ENCODE measurements at places on chromosomes 5 and 9.

DNA sequence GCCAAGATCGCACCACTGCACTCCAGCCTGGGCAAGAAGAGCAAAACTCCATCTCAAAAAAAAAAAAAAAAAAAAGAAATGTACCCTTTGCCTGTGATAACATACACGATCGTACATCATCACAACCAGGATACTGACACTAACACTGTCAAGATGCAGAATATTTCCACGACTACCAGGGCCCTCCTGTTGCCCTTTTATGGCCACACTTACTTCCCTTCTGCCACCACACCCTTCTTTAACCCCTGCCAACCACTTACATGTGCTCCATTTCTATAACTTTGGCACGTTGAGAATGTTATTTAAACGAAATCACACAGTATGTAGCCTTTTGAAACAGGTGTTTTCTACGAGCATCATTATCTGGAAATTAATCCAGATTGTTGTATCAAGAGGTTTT is 69.0 kb upstream of the OTULINL start:
- DNase-seq, result no peak

DNA sequence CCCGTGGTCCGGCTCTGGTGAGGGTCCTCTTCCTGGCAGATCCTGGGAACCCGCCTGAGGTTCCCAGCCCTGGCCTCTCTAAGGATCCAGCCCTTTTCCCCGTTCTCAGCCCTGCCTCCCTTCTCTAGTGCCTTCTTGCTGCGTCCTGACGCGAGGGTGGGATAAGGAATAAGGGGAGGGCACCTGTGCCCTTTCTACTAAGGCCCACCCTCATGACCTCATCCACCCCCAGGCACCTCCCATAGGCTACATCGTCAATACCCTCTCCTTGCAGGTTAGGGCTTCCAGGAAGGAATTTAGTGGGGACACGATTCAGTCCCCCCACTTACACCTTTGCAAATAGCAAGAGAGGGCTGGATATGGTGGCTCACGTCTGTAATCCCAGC is 10.7 kb upstream of the DIPK1B start:
- no peak for DNase-seq

GRCh38 chr9:125374443-125375309 is 113.0 kb downstream of the GAPVD1 start:
- peak; percentile 36 for DNase-seq

- DNase-seq, result no peak
These were observed 33.8 kb downstream of the ZNF131 start for GRCh38 chr5:43154469-43154868.

GRCh38 chr5:15366676-15367391 is 133.1 kb upstream of the FBXL7 start:
- DNase-seq, result no peak

GRCh38 chr9:78778861-78779374 is 482.0 kb downstream of the PSAT1 start:
- no peak for DNase-seq

GRCh38 chr5:61440596-61440995 is 108.5 kb downstream of the ZSWIM6 start:
- no peak for DNase-seq

GRCh38 chr5:43602461-43603343 is at the start of gene NNT:
Gene NNT (plus strand): TSS chr5:43603180. CDS start chr5:43609196, 6,016 bp downstream.
- peak; percentile 79 for DNase-seq

DNA sequence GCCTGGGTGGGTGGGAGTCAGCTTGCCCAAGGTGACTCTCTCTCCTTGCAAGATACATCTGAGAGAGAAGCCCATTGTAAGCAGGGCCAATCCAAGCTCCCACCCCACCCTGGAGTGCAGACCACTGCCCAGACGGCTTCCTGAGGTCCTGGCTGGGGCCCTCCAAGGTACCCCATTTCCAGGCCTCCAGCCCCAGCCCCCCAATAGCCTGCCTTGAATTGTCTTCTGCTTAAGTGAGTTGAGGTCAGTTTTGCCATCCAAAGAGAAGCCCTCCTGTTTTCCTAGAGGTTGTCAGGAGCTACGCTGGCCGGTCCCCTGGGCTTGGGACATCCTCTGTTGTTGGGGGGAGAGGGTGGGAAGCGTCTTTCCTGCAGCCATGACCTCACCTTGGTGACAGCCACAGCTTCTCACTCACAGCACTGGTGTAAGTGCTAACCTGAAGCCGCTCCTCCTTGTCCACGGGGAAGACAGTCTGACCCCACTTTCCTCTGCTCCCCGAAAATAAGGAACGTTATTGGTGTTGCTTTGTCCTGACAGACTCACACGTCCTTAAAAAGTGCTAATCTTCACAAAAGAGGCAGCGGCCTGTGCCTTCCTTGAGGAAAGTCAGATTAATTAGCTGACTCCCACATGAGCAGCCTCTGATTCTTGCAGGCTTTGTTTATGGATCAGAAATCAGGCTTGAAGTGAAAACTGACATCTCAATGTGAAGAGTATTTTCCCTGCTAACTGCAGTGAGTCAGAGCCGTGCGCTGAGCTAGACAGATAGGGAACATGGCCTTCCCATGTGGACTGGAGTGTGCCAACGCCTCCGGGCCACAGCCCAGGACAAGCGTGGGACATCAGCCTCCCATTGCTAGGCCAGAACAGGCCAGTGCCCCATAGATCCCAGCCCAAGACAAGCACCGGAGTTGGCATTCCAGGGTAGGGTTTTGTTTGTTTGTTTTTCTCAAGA is 52.3 kb downstream of the ADAMTS2 start:
- no peak for DNase-seq

DNA sequence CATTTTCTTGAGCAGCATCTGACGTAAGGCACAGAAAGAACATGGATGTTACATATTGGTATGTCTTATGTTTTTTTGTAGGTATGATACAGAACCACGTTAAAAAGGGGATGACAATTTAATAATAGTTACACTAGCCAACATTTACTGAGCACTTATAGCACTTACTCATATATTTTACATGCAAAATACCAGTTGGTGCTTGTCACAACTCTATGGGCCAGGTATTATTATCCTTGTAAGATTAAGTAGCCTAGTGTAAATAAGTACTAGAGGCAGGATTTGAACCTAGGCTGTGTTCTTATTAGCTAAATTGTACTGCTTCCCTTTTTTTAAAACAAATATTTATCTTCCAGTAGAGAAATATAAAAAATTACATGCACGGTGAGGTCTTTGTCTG is 83.5 kb downstream of the RANBP17 start:
- no peak for DNase-seq

- DNase-seq, result no peak
These were observed 11.9 kb downstream of the DNAH5 start for GRCh38 chr5:13932561-13932960.

DNA sequence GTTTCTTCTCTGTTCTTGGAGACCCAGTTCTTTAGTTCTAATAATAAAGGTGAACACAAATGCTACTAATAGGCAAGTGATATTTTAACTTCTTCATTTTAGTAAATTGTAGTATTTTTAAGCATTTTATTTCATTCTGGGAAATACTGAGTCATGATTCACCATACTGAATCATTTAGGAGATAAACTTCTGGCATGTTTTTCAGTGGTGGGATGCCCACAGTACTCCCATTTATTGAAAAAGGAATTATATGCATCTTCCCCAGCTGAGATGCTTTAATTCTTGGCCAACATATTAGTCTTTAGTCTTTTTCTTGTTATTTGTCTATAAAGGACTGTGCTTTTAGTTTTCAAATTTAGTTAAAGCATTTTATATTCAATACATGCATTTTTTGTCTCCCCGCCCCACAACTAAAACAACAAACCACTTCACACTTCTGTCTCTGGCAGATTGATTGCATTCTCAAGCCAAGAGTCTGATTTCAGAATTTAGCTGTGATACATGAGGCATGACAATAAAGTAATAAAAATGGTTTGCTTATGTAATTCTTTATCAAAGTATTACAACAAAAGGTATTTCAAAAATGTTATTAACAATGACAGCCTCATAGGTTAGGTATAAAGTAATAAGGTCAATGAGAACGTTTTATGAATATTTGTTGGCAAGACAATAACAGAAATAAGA is 125.2 kb upstream of the CDH18 start:
- DNase-seq, result no peak

GRCh38 chr5:92923885-92924284 is 657.1 kb downstream of the NR2F1-AS1 start:
- DNase-seq, result no peak

GRCh38 chr9:121842612-121842978 is 191.2 kb downstream of the DAB2IP start:
- no peak for DNase-seq

DNA sequence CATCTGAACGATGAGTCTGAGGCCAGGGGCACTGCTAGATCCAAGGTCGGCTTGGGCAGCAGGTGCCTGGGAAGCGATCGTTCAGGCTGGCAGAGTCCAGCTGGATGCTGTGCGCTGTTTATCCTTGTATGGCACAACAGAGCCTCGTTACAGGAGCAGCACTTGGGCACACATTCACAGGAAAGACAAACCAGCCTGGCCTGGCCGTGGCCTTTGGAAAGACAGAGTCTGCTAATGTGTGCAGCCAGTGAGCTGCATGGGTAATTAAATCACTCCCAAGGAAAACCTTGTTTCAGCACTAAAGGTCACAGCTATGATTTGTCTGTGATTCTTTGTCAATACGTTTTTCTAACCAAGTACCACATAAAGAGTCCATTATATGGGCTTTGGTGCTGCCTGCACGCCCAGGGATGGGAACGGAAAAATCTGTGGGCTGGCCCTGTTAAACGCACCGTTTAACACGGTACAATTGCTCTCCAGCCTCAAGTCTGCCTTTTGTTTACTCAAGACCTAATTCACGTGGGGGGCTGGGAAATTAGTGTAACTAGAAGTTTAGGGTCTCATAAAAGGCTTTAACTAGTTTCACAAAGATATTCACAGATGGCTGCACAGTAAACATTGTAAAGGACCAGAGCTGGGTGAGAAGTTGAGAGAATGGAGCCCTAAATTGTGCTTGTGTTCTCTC is 509.3 kb downstream of the KDM4C start:
- DNase-seq, result no peak

DNA sequence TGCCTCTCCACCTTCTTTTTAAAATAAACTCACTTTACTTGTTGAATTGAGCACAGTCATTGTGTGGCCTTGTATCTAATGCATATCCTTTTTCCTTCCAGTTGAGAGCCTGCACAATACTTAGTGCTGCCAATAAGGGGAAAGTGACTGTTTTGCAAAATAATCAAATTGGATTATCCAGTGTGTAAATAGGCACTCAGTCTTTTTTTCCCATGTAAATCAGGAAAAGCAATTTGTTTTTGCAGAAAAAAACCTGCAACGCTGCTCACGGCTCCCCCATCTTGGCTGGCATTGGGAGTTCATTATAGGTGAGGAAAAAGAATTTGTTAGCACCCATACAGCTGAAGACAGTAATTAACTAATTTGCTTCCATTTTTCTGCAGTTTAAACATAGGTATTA is 299.9 kb downstream of the CSNK1G3 start:
- DNase-seq, result no peak

DNA sequence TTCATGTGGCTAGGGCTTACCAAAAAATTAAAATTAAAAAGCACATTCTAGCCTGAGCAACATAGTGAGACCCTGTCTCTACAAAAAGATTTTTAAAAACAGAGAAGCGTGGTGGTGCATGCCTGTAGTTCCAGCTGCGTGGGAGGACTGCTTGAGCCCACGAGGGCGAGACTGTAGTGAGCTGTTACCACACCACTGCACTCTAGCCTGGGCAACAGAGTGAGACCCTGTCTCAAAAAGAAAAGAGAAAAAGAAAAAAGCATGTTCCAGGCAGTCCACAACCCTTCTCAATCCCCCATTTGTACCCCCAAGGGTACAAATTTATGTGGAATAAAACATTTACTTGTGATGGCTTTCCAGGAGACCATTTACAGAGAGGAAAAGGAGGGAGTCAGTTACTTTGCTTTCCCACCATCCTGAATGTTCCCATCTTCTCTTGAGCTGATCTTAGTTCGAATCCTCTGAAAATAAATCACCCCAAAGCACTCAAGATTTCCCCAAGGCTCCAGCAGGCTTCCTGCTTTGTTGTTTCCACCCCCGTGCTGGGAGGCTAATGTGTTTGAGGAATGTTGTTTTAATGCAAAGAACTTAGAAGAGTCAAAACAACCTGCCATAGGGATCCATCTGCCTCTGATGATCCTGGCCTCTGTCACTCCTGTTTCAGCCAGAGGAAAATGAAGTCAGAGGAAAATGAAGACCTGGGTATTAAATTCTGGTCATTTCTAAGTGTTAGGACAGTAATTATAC is 384.7 kb downstream of the BNC2 start:
- no peak for DNase-seq

Data from NCI-H1694 (cell line).